ENCODE measurements at places on chromosomes 5 and 9.

GRCh38 chr5:35320029-35320428 lies 89.7 kb upstream of the PRLR start:
- no peak for DNase-seq

DNA sequence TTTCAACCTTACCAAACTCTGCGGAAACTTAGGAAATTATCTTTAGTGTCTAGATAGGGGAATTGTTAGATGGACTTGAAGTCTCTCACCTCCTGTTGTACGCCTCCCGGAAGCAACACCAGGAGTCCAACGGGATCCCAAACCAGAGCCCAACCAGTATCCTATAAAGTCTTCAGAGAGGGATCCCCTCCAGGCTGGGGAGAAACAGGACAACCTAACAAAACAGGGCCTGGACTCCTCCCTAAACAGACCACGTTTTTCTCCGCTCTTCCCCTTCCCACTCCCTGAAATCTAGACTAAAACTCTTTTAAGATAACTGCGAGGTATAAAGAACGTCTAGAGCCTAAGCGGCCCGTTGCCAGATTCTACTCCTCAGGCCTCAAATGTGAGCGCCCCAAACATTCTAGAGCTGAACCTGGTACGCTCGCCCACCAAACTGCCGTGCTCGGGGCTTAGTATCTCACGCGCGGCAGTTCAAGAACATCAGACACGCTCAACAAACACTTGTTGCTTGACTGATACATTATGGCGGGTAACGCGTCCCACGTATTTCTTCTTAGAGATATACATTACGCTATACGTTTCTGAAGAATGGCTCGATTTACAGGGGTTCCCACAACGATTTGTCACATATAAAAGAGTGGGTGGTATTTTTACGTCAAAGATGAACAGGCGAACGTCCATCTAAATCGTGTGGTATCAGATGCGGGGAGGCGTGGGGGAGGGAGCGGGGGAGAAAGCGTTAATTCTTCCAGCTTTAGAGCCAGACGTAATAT lies 663 bp upstream of the SMIM27 start:
- DNase-seq: no peak

DNA sequence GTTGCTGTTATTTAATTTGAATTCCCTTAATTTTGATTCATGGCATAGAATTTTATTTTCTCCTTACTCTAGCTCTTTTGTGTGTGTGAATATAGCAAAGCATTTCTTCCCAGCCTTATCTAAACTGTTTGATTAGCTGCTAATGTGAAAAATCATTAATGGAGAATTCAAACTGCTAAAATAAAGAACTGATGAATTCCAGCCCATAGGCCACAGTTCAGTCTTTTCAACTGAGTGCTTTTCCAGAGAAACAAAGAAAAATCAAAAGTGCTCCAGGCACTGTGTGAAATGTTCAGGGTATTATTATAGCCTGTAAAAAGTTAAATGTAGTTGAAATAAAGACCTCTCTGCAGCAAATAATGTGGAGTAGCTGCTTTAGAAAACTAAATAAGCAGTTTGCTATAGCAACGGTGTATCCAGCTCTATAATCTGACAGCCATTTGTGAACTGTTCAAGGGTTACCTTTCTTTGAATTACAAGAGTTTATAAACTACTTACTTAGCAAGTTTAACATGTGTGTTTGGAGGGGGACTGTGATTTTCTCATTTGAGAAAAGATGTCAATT lies 123.8 kb downstream of the GIN1 start:
- DNase-seq: no peak

DNA sequence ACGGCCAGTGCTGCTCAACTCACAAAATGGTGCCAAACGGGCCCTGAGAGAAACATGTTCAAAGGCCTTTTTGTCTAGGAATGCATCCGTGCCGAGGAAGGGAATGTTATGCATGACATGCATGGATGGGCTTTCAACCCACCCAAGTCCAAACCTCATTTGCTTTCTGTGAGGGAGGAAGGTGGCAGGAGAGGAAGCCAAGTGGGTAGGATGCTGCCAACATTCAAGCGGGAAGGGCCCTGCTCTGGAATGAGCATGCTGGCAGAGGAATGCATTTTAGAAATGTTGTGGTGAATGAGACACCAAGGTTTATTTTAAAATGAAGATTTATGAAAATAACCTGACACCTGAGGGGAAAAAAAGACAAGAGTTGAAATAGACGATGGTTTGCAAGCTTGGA lies 479.1 kb downstream of the CCDC171 start:
- DNase-seq: peak; percentile 96

DNA sequence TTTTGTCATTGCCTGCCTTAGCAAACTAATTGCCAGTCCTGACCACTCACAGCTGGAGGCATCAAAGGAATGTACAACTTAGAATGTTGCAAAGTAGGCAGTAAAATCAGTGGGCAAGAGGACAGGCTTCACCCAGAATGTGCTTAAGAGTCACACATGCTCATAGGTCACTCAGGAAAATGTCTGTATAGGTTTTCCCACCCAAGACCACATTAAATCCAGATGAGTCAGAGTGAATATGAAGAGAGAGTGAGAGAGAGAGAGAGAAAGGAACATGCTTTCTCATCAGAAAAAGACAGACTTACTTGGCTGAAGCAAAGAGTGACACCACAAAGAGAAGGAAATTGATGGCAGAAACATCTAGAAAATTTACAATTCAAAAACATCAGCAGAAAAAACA lies 37.9 kb downstream of the PLEKHG4B start:
- DNase-seq: peak; percentile 88

- no peak for DNase-seq
Observed at GRCh38 chr5:1706021-1706420, 93.6 kb downstream of the MRPL36 start.
